Femur (tissue), 1 donor: ENCODE measurements at places on chromosomes 2 and 18.

DNA sequence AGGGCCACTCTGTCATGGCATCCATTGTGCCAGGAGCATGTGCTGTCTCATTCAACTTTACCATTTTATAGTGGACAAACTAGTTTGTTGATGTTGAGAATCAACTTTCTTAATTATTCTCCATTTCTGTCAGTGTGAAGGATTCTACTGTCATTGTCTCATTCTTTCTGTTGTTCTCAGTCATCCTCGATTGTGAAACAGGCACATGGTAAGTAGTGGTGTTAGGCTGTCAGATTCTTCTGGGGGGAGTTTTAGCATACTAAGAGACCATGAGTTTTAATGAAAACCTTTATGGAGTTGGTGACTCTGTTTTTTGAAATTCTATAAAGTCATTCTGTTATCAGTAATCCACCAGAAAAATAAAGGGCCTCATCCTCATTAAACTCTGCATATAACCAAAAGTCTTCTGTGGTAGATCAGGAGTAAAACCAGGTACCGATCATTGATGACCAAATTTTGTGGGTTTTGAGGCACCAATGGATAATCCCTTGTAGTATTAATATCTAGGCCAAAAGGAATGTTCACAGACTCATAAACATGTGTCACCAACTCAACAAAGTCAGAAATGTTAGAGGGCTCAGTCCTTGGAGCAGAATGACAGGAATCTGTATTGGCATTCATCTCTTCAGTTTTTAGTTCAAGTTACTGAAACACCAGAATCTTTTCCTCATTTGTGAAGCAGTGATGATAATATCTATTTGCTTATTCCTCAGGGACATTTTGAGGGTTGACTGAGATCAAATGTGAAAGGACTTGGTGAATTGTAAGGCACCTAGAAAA is 73.2 kb downstream of the CERS6 start:
- DNase-seq = no peak

GRCh38 chr2:51247252-51247805 is 215.4 kb upstream of the NRXN1 start:
- no peak for DNase-seq

GRCh38 chr18:69708844-69709243 is 238.8 kb downstream of the CD226 start:
- DNase-seq = no peak

GRCh38 chr2:70448041-70448440 is 105.6 kb downstream of the TGFA start:
- no peak for DNase-seq

GRCh38 chr2:85584354-85584856 is at the start of gene VAMP5:
Gene VAMP5, plus strand, starts transcription at chr2:85584431. Its CDS starts 60 bp downstream, at chr2:85584491.
- DNase-seq = peak; percentile 66

DNA sequence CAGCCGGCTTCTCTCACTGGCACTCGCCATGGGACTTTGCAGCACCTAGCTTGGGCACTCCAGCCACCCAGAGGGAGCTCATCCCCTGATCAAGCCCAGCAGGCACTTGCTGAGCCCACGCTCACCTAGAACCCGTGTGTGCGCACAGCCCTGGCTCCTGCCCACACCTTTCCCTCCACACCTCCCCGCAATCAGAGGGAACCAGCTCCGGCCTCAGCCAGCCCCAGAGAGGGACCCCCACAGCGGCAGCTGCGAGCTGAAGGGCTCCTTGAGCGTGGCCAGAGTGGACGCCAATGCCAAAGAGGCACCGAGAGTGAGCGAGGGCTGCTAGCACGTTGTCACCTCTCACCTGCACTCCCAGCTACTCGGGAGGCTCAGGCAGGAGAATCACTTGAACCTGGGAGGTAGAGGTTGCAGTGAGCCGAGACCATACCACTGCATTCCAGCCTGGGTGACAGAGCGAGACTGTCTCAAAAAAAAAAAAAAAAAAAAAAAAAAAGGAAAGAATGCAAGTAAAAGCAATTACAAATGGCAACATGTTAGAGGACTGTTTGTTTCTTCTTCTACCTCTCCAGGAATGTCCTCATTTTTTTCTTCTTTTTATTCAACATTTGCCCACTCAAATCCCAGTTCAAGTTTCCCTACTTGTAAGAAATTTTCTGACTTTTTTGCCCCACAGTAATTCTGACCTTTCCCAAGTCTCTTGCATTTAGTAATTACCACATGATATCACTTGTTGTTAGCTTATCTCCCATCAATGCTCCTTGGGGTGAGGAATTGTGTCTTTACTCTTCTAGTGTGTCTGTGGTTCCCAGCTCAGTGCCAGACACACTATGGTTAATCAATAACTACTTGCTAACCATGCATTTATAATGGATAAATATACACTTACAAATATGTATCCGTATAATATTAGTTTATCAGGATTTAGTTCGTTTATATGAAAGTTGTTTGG is 40.6 kb upstream of the ST3GAL5 start:
- no peak for DNase-seq

- no peak for DNase-seq
Observed at GRCh38 chr2:3147651-3148530, 229.7 kb downstream of the EIPR1 start.

- DNase-seq = no peak
Observed at GRCh38 chr2:100237770-100238169, 84.5 kb downstream of the LONRF2 start.

DNA sequence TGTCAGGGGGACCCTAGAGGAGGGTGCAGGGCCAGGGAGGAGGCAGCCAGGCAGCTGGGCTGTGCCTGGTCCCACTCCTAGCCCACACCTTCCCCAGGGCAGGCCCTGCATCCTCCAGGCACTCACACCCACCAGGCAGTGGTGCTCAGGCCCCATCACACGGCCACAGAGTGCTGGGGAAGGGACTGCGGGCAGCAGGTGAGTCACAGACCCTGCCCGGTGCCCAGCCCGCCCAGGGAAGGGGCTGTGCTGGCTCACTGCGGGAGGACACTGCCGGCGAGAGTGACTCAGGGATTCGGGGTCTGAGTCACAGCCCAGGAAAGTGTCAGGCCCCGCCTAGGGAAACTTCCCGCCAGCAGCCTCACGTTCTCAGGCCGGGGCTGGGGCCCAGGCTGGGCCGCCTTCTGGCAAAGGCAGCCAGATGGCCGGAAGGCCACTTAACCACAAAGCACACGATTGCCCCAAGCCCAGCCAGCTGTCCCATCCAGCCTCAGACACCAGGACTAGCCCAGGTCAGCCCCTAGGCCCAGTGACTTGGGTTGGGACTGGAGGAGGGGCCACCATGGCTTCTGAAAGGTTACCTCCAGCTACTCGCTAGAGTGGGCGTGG is 42.2 kb downstream of the BIN1 start:
- DNase-seq = peak; percentile 94

DNA sequence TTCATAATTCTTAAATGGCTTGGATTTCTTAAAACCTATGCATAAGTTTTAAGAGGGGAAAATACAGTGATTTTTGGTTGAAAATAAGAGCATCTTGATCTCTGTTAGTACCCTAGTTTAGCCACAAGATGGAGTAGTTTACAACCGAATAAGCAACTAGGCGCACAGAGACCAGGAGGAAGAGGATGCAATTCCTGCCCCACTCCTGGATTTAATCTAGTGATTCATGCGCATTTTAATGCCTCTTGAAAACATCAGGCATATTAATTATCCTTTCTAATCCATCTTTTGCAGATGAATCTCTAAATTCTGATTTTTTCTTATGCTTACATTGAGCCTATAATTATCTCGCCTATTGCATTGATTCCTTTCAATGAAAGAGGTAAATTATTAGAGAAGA is 76.7 kb downstream of the MRPS9 start:
- no peak for DNase-seq

DNA sequence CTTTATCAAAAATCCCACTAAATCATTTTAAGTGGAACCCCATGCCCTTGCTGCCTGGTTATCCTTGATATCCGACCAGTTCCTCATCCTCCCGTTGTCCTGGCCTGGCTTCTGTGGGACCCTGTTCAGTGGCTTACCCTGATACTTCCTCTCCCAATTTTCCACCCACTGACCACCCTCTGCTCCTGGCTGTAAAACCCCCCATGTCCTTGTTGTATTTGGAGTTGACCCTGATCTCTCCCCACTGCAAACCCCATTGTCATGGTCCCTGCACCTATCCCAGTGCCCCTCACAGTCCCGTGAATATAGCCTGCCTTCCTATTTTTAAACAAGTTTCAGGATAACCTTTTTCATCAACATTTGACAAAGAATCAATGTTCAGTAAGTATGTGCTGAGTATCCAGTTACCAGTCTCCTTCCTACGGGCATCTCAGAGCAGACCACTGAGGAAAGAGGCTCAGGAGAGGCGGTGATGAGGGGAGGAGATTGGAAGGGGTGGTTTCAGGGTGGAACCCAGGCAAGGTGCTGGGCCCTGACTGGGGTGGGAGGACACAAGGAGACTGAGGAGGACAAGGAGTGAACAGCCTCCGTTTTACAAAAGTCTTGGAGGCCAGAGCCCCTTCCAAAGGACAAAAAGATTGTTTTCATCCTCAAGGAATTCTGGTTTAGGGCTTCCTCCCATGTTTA is 131.8 kb downstream of the PXDN start:
- DNase-seq = no peak

DNA sequence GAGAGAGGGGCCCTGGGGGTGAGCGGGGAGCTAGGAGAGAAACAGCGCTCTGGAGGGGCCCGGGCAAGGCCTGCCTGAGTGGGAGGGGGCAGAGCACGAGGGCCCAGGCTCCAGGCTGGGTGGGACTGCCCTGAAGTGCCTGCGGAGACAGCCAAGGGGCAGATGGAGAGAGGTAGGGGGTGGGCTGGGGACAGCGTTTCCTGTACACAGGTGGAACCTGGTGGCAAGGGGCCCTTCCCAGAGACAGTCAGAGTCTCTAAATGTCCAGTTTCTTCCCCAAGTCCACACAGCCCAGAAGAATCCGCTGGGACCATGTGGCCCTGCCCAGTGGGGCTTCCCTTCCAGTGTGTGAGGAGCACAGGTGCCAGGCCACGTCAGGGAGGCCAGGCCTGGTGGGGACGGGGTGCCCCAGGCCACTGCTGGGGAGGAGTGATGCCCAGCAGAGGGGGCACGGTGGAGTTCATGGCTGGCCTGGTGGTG is 1.7 kb upstream of the GPR35 start:
- DNase-seq = peak; percentile 17

GRCh38 chr2:16129716-16130540 is 189.6 kb downstream of the MYCN start:
- no peak for DNase-seq

- DNase-seq = no peak
Observed at GRCh38 chr18:24189007-24189528, 50.2 kb downstream of the CABYR start.

DNA sequence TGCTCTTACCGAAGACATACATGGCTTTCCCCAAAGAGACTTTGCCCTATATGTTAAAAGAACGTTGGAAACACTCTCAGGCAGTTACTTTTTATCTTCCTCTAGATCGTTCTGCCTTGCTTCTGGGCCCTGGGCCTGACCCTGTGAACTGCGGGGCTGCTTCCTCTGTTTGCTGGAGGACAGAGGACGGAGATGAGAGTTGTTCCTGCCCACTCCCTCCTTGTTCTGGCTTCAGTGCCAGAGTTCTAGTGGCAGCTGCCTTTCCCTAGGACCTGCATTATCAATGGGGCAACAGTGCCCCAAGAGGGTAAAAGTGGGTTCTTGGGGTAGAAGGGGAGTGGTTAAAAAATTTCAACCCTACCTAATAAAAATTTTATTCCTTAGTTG is 6.5 kb upstream of the FN1 start:
- DNase-seq = no peak

DNA sequence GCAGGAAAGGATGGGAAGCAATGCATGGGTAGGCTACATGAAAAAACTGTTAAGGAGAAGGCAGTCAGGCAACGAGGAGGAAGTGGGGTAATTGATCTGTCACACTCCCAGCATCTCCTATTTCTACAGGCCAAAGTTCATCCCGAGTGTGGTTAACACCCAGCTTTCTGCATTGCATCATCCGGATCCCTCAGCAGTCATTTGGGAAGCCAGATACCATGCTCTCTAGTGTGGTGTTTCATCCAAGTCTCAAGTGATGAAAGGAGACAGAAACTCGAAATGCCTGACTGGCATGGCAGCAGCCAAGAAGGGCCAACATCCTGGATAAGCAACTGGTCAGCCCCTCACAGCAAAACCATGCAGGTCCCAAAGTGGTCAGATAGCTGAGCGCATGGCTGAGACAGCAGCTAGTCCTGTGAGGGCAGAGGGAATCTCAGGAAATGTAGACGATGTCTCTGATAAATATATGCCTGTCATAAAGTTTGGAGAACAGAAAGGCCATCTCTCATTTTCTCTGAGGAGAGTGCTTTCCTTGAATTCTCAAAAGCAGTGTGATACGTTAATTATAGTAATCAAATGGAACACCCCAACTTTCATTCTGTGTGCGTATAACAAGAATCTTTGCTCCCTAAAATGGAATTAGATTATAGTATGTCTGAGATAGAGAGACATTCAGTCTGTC is 24.8 kb upstream of the HNRNPA3 start:
- no peak for DNase-seq

- DNase-seq = peak; percentile 94
Observed at GRCh38 chr2:68828887-68829708, 42.1 kb downstream of the BMP10 start.

- DNase-seq = no peak
Observed at GRCh38 chr2:182655750-182656149, 60.3 kb upstream of the DNAJC10 start.

- no peak for DNase-seq
Observed at GRCh38 chr2:176261136-176261535, 8.1 kb upstream of the MTX2 start.

DNA sequence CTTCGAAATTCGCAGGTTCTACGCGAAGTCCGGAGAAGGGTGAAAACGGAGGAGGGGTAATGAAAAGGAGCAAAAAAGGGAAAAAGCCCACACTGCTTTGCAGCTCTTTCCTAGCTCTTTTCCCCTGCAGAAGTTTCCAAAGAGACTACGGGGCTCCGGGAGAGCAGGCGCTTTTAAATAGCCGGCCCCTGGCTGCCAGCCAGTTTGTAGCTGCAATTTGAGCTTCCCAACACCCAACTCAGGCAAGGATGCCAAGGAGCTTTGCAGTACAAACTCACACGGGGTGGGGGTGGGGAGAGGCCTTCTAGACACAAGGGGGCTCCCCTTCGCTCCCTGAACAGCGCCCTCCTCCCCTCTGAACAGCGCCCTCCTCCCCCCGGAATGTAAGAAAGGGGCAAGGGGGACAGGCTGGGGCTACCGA is at the start of gene IGFBP5:
Gene IGFBP5 (minus strand): TSS at position 149 of the 421 bp plus-strand sequence. CDS start 774 bp downstream, outside the sequence.
- DNase-seq = peak; percentile 95

DNA sequence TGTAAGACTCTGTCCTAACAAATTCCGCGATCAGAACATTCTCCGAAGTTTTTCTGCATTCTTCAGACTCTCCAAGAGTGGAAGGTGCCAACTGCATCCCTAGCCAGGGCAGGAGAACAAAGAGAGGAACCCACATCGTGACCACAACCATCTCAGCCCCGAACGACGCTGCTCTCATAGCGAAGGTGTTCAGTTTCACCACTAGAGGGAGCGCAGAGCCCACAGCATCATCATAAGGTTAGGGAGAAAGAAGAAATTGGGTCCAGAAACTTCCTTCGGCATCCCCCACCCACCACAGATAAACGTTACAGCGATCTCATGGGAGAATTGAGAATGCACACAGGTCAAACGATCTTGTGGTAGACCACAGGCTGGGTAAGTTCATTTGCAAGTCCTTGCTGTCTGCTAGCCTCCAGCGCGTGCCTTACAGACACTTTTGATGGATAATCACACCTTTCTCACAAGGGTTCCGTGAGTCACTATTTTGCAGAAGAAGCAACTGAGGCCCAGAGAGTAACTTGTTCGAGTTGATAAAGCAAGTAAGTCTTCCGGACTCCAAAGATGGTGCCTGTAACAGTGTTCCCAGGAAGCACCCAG is 53.7 kb upstream of the ARL4C start:
- DNase-seq = peak; percentile 84
